ENCODE measurements at places on chromosomes 13 and 19.

GRCh38 chr19:6826281-6826920 is 53.9 kb downstream of the VAV1 start:
- DNase-seq, result no peak

DNA sequence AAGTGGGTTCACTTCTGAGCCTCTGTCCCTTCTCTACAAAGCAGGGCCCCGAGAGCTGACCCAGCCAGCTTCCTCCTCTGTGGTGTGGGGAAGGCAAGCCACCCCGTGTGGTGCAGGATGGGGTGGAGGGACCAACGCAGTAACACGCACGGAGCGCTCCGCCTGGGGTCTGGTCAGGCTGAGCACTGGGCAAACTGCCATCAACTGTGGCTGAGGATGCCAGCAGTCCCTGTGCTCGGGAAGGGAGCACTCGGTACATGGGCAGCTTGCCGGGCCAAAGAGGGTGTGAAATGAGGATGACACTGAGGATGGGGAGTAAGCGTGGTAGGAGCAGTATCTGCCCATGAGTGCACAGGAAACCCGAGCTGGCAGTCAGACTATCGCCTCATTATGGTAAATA is 7.6 kb upstream of the GMIP start:
- DNase-seq, result no peak

GRCh38 chr19:58317476-58318072 is 9.2 kb upstream of the ZSCAN22 start:
- no peak for DNase-seq

GRCh38 chr13:45416516-45417128 is 1.6 kb downstream of the SLC25A30 start:
- no peak for DNase-seq

GRCh38 chr13:34749046-34749445 is 193.0 kb upstream of the NBEA start:
- DNase-seq, result no peak

- no peak for DNase-seq
Observed at GRCh38 chr19:34017601-34018000, 154.7 kb upstream of the LSM14A start.

- DNase-seq, result no peak
Observed at GRCh38 chr13:94713561-94714182, 1.3 kb upstream of the SOX21 start.

DNA sequence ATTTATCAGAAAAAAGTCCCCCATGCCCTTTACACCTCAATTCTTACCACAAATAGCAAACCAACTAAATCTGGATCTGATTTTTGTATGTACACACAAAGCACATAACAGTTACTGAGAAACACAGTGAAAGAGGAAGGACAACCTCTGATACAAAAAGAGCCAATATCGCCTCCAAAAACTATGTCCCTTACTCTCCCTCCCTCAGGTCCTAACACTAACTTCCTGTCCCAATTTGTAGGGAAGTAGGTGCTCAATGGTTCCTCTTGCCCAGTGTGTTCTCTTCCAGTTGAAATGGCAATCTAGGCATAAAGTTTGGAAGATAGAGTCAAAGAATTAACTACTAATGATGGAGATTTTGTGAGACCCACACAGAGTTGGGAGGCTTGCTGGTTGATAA is 15.8 kb upstream of the FPR3 start:
- no peak for DNase-seq

- no peak for DNase-seq
Observed at GRCh38 chr19:52823676-52824075, 2.2 kb upstream of the ZNF28 start.

DNA sequence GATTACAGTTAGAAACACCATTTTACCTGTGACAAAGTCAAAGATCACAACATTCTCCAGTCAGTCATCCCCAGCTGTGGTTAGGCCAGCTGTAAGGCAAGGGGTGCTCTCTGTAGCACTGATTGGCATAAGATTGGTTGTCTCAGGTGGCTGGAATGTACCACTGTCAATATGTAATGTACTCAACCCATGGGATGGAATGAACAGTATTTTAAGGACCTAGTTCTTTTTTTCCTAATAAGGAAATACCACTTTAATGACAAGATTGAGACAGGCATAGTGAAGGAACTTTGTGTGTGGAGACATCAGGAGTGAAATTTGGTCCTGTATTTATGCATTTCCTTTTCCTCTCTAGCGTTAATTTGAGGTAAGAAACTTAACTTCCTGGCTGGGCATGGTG is 310.7 kb downstream of the ITGBL1 start:
- DNase-seq, result no peak

- no peak for DNase-seq
Observed at GRCh38 chr19:53520163-53520546, 17.8 kb upstream of the ZNF331 start.

GRCh38 chr13:73675821-73676220 is 458.4 kb downstream of the KLF12 start:
- DNase-seq, result no peak

GRCh38 chr19:24060687-24061356 is 26.2 kb upstream of the ZNF254 start:
- DNase-seq, result no peak

DNA sequence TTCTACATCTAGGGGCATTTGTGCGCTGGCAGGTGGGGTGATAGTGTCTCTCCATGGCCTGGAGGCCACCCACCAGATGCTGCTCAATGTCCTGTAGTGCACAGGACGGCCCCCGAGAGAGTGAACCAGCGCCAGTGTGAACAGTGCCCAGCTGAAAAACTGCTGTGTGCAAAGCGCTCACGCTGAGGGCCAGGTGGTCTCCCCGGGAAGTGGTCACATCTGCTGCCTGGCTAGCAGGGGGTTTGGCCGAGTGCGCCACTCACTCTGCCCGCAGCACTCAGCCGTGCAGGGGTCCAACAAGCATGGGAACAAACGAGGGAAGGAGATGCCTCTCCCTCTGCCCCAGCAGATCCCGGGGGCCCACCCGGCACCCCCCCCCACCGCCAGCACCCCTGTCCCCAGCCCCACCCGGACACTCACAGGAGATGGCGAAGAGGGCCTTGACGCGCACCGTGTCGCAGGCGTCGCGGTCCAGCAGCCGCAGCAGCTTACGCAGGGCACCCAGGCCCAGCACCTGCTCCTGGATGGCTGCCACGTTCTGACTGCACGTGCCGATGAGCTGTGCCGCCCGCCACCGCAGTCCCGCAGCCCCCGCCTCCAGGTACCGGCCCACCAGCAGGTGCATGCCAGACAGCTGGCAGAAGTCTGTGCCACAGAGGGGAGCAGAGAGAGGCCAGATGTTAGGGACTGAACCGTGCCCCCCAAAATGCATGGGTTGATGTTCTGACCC is 5.8 kb downstream of the HSPBP1 start:
- no peak for DNase-seq

GRCh38 chr13:29921542-29921941 is 71.1 kb upstream of the UBL3 start:
- no peak for DNase-seq

- DNase-seq, result no peak
Observed at GRCh38 chr19:53094754-53095575, 8.3 kb downstream of the ZNF160 start.

DNA sequence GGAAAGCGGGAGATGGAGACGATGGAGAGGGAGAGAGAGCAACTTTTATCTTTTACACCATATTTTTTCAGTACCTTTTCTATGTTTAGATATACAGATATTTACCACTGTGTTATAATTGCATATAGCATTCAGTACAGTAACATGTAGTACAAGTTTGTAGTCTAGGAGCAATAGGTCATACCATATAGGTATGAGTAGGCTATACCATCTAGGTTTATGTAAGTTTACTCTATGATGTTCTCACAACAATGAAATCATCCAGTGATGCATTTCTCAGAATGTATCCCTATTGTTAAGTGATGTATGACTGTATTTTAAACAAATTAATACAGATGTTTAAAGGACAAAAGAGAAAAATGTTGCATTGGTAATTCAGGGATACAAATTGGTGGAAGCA is 136.1 kb downstream of the PDS5B start:
- DNase-seq, result no peak

GRCh38 chr13:104996022-104996421 is 1539.4 kb downstream of the EFNB2 start:
- DNase-seq, result no peak

DNA sequence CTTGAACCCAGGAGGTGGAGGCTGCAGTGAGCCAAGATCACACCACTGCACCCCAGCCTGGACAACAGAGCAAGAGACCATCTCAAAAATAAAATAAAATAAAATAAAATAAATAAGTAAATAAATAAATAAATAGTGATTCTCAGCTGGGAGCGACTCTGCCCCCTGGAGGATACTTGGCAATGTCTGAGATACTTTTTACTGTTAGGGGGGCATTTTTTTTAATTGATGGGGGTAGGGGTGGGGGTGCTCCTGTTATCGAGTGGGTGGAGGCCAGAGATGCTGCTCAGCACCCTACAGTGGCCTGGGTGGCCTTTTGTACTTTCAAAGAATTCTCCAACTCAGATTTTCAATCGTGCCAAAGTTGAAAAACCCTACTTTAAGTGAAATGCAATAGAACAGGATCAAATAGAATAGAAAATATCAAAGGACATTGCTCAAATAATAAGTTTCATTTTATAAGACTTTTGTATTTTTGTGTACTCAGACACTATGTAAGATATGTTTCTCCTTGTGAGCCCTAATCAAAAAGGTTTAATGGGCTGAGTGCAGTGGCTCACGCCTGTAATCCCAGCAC is 7.1 kb upstream of the CLPP start:
- no peak for DNase-seq

GRCh38 chr13:91072486-91072885 is 275.0 kb upstream of the MIR17HG start:
- DNase-seq, result no peak

GRCh38 chr13:103514619-103515018 is 448.4 kb upstream of the SLC10A2 start:
- DNase-seq, result no peak

DNA sequence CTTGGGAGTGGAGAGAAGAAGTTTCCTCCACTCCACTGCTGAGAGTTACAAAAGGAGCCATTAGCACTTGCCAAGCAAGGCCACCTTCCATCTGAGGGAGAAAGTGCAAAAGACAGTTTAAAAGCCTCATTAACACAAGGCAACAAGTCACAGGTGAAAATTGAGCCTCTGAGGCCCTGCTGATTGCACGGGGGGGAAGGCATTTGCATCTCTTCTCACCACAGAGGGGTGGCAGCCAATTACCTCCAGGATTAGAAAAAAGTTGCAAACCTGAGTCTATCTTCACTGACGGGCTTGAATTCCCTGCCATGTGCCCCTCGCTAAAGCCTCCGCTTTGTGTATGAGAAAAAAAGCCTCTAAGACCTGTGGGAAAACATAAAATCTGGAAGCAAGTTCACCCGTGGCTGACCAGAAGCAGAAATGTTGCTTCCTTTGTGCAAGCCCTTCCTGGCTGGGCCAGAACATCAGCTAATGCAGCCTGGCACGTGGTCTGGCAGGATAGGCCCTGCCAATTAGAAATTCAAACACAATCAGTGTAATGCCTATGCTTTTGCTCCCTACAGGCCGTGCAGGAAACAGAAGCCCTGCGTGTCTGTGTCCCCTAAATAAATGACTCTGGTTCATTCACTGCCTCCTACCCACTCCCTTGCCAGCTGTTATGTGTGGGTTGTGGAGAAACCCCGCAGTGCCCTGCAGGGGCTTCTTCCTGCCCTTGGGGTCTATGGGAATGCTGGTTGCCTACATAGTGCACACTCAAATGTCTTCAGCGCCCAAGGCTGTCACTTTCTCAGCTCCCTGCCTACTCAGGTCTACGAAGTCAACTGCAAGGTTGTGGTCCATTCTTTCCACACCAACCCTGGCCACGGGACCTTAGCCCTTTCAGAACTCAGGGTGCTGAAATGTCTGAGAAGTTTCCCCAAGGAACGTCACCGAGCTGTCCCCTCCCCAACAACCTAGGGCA is 150.2 kb downstream of the UQCRFS1 start:
- DNase-seq, result no peak

DNA sequence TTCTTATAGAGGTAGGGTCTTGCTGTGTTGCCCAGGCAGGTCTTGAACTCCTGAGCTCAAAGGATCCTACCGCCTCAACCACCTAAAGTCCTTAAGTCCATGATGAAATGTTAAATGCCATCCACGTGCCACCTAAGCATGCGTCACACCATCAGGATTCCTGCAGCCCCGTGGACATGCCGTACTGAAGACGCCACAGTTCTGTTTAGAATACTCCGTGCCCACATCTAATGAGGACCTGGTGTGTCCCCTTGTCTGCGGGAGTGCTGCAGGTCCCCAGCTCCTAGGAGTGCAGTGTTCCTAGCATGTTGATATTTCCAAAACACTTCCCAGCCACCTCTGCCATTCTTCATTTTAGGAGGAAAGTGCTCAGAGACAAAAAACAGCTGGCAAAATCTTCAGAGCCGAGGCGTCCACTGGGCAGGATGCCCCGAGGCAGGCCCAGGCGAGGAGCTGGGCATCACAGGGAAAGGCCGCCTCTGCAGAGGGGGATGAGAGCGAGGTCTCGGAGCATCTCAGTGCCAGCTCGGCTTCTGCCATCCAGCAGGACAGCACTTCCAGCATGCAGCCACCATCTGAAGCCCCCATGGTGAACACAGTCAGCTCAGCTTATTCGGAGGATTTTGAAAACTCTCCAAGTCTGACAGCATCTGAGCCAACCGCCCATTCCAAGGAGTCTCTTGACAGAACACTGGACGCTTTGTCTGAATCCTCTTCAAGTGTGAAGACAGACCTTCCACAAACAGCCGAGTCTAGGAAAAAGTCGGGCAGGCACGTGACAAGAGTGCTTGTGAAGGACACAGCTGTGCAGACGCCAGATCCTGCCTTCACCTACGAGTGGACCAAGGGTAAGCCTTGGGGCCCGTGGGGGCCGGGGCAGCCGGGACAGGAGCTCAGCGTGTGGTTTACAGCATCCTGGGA is 13.2 kb downstream of the C19orf44 start:
- no peak for DNase-seq

DNA sequence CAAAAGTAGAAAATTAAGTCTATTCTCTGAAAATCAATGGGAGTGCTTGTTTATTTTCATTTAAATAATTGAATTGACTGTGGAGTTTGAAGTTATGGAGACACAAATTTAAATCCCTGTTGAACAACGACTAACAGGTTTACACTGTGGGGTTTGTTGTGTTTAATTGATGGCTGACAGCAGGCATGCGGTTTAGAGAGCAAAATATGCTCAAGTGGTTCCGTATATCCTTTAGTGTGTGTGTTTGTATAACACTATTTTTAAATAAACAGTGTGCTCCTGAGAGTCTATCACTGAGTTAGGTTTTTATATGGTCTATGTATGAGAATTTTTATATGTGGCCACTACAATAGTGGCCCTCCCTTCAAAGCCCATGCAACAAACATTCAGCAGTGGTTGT is 332.0 kb downstream of the GPC6 start:
- DNase-seq, result no peak

DNA sequence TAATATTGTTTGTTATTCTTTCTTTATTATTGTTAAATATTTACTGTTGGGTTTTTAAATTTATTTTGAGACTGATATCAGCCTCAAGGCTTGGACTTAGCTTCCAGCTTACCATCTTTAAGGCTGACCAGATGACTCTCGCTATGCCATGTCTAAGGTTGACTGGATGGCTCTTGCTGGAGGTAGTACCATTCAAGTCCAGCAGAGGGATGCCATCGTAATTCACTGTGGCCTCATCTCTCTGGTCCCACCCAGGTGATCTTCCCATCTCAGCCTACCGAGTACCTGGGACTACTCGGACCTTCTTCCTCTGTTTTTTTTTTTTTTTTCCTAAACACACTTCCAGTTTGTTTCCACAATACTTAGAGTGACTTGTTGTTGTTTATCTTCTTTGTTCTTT is 41.7 kb upstream of the ZNF91 start:
- no peak for DNase-seq

- DNase-seq, result no peak
Observed at GRCh38 chr13:46211116-46211482, 629 bp upstream of the LRRC63 start.

- no peak for DNase-seq
Observed at GRCh38 chr13:26307701-26308100, 53.8 kb downstream of the CDK8 start.
